ENCODE measurements at places on chromosomes 4 and X.

DNA sequence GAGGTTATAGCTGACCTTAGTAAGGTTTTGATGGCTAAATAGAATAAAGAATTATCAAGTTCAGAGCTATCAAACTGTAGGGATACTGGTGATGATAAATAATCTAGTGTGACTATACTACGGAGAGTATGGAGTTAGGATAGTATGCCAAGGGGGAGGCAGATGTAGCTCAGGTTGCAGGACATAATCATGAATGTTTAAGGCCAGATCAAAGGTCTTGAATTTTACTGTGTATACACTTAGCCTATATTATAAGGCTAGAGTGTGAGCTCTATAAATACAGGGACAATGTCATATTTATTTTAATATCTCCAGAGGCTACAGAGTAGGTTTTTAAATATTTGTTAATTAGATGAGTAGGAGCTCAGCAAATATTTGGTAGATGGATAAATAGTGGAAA is 131.1 kb upstream of the STIM2 start:
- no peak for DNase-seq

- DNase-seq, result no peak
Observed at GRCh38 chr4:118360106-118360505, 7.3 kb upstream of the PRSS12 start.

GRCh38 chrX:23341452-23341851 is 6.8 kb downstream of the PTCHD1 start:
- DNase-seq, result no peak

- DNase-seq, result no peak
Observed at GRCh38 chr4:138338840-138339239, 96.7 kb upstream of the SLC7A11 start.

DNA sequence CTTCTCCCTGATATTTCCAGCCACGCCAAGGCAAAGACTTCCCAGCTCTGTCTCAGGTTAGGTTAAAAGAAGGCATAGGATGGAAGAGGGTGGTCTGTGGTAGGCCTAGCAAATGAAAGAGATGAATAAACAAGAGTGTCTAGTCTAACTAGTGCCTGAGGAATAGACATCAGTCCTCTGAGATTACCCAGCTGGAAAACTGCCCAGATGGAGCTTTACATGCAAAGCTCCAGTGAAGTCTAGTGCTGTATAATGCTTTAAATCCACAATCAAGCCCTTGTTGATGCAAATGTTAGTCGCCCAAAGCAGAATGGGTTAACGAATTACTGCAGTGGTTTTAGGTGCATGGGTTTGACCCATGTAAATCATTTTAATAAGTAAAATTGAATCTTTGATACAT is 24.8 kb upstream of the GUCY1B1 start:
- no peak for DNase-seq

GRCh38 chr4:97525236-97525635 is 618.0 kb downstream of the STPG2 start:
- no peak for DNase-seq

GRCh38 chr4:70979445-70980008 is 13.9 kb upstream of the DCK start:
- DNase-seq, result no peak

DNA sequence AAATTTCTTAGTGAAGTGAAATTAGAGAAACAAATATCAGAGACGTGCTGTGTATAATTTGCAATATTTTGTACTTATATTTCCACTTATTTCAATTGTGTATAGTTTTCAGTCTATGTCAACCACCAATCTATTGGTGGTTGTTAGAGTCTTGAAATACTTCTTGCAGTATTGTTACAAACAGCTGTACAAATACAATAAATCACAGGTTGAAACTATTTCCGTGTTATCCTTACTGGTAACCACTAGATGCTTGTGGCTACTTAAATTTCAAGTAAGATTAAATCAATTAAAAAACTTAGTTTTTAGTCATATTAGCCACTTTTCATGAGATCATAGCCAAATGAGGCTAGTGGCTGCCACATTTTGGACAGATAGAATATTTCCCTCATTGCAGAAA is 520.5 kb downstream of the GBA3 start:
- no peak for DNase-seq

DNA sequence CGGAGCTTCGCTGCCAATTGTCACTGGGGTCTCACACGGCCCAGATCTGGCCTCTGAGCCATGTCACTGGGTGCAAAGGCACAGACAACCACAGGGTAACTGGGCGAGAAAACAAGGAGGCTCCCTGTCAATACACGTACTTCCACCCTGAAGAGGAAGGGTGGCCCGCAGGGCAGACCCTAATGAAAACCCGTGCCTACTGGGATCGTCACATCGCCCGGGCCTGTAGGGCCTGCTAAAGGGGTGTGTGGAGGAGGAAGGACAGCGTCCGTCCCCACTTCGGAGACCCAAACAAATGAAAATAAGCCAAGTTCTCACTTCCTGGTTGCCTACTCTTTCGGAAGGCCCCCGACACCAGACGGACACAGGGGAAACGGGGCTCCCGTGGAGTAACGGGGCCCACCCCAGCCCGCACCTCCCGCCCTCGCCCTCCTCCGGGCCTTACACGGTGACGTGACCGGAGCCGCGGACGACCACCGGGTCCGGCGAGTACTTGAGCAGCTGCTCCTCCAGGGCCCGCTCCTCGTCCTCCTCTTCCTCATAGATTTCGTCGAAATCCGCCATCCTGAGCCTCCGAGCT is 578 bp downstream of the CHIC2 start:
- DNase-seq, result peak; percentile 4

- no peak for DNase-seq
Observed at GRCh38 chr4:161519611-161520010, 644.2 kb downstream of the FSTL5 start.

- no peak for DNase-seq
Observed at GRCh38 chr4:84046551-84046950, 452.5 kb downstream of the NKX6-1 start.

DNA sequence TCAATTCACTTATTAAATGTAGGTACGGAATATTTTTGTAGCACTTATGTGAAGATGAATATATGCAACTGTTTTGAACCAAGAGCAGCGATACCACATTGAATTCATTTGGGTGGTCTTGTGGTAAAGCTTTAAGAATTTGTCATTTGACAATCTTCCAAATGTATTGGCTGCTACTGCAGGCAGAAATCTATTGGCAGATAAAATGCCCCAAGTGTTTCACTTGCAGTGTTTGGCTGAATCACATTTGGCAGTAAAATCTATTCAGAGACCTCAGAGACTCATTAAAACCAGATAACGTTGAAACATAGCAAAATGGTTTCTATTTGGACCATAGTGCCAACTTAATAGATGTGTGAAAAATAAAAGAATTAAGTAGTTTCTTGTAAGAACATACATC is 303.4 kb downstream of the FGF13 start:
- DNase-seq, result no peak

DNA sequence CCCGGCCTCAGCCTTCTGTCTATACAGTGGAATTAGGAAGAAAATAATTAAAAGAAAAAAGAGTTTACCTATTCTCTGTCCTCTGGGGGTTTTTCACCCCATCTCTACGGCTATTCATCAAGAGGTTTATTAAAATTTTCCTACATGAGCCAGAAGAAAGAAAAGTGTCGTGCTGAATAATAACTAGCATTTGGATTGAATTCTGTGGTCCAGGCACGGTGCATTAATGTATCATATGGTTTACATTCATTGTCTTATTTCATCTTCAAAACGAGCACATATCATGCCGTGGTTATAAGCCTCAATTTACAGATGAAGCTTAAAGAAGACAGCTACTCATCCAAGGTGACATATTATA is 5.4 kb upstream of the NAA15 start:
- no peak for DNase-seq

DNA sequence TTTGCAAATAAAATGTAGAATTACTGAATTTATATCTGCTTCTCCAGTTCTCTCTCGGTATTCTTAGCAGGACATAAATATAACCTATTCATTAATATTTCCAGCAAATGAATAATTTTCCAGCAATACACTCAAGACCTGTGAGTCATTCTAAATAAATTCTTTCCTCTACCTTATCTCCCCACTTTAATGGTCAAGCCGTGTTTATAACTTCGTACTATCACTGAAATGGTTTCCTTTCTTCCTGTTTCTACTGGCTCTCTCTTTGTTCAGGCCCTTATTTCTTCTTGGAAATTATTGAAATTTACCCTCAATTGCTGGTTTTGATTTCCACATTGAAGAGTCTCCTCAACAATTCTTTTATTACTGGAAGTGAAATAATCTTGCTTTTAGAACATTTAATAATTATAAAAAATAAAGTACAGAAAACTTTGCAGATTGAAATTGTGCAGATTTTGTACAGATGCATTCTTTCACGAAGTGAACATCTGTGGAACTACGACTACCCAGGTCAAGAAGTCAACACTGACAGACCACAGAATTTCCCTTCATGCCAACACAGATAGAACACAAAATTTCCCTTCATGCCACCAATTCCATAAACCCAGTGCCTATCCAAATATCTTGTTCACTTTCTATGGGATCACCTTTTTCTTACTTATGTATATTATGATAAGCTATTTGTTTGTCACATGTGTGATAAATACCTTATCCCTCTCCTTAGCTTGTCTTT is 205.7 kb downstream of the FAT4 start:
- no peak for DNase-seq
